ENCODE measurements at places on chromosomes 2 and 18.
A peak's percentile ranks its signal among the peaks of the same experiment; 100 is the strongest.

GRCh38 chr2:23283653-23284052 lies 101.3 kb upstream of the KLHL29 start:
- DNase-seq: no peak

GRCh38 chr2:99662761-99663341 lies 173.0 kb upstream of the REV1 start:
- no peak for DNase-seq

DNA sequence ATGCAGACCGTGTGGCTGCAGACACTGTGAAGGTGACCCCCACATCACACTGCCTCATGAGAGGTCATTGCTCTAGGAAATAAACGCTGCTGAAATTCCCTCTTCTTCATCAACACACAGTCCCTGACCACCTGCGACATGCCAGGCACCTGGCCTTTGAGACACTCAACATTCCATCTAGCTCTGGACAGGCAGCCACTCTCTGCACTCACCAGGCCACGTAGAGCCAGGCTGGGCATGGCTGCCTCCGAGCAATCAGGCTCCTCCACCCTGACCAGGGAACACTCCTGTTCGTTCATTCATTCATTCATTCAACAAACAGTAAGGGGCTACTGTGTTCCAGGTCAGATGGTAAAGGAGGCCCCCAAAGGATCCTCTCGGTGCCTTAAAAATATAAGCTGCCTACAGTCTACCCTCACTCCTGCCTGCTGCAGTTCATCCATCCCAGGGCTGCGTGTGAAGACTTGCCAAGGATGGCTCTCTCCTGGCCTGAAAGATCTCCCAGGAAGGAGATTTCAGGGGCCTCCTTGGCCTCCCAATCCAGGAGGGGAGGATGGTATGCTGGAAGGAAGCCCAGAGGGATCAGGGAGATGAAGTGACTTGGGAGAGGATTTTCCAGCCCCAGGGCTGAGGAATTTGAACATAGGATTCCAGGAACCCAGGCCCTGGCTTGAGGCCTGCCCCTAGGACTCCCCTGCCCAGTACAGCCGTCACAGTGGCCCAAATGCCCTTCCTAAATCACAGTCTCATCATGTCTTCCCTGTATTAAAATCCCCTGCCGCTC lies 66.7 kb downstream of the TNS1 start:
- DNase-seq: no peak

- DNase-seq: no peak
These were observed 58.6 kb downstream of the TSHZ1 start for GRCh38 chr18:75269124-75269680.

- DNase-seq: no peak
These were observed 50.0 kb downstream of the NAB1 start for GRCh38 chr2:190698895-190699294.

DNA sequence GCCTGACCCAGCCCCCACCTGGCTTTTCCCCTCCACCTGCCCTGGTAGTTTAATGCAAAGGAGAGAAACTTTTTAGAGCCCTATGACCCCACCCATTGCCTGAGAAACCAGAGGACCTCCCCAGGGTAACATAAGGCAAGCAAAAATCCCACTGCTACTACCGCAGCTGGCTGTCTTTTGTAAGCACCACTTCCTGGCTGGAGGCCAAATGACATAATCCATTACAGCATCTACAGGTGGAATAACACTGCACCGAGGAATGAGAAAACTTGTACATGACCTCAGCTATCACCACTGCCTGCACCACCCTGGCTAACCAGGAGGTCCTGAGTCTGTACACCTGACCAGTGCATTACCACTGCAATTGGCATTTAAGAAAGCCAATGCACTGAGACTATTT lies 149.6 kb upstream of the GALNT5 start:
- DNase-seq: no peak

- DNase-seq: no peak
These were observed 169.5 kb downstream of the HRH4 start for GRCh38 chr18:24629921-24630320.

DNA sequence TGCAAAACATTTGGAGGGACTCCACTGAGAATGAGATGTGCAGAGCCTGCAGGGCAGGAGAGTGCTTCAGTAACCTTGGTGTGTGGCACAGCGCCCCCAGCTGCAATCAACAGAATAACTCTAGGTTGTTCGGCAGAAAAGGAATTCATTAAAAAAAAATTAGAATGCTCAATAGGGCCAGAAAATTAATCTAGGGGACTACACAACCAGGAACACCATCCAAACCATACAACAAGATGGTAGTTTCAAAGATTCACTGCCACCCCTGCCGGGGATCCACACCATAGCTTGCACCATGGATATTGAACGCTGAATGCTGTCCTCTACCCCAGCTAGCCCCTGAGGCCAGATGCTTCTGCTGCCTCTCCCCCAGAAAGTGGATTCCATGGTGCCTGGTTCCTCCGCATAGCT lies 50.1 kb downstream of the THUMPD2 start:
- DNase-seq: peak; percentile 41

GRCh38 chr2:3597567-3597966 lies 2.7 kb downstream of the COLEC11 start:
- no peak for DNase-seq

GRCh38 chr2:205169464-205169863 lies 512.8 kb upstream of the NRP2 start:
- no peak for DNase-seq

GRCh38 chr18:67783196-67783946 lies 266.9 kb upstream of the DSEL start:
- no peak for DNase-seq

DNA sequence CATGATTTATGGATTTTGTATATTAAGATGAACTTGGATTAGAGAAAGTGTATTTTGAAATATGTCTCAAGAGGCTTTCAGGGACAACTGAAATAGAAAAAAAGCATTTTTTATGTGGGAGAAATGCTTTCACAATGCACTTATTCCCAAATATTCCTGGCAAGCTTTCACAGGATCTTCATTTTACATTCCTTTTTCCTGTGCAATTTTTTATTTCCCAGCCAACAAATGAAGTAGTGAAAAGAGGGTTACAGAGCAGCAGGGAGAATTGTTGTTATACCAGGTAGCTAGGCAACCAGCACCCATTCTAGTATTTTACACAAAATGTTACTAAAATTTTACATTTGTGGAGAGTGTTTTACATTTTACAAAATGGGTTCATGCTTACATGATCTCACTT lies 167.0 kb upstream of the RPRM start:
- no peak for DNase-seq

DNA sequence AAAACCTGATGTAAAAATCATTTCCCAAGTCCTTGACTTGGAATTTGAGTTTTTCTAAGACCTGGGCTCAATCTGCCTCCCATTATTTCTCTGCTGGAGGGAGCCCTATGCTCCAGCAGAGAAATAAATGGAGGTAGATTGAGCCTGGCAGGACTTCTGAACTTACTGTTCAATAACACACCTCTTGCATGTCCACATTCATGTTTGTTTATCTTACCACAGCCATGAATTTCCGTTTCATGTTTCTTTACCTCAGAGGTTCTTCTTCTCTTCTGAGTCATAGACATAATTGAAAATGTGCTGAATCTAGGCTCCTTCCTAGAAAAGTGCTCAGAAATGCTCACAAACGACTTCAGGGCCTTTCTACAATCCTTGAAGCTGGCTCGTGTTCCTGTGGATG lies 170.8 kb downstream of the PMAIP1 start:
- no peak for DNase-seq

- no peak for DNase-seq
These were observed 238.4 kb upstream of the CXCR4 start for GRCh38 chr2:136356125-136357006.

- DNase-seq: peak; percentile 16
These were observed 40.1 kb downstream of the RTN4 start for GRCh38 chr2:55010149-55010591.

- no peak for DNase-seq
These were observed 37.0 kb upstream of the TAF1B start for GRCh38 chr2:9806298-9806610.

DNA sequence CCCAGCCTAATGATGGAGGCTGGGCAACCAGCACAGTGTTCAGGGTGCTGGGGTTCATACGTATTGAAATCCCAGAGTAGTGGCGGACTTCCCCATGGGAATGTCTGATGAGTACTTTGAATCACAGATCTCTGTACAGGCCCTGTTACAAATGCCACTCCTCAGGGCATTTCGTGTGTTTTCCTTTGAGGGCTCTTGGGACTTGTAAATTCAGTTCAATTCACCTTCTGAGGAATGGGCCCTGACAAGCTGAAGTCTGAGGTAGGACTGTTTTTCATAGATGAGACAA lies 288 bp upstream of the RDH14 start:
- DNase-seq: no peak

DNA sequence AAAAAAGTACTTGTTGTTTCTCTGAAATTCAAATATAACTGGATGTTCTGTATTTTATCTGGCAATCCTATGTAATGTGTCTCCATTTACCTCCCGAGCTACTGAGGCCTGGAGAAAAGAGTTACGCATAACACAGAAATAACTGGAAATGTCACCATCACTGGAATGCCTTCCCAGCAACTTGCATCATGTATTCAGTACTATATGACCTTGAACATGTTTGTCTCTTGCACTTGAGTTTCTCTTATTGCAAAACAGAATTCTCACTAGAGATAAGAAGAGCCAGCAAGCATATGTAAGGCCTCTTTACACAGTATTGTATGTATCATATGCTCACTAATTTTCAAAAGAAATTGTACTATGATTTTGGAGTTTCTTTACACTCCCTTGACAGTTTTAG lies 99.6 kb upstream of the CTAGE1 start:
- DNase-seq: no peak

DNA sequence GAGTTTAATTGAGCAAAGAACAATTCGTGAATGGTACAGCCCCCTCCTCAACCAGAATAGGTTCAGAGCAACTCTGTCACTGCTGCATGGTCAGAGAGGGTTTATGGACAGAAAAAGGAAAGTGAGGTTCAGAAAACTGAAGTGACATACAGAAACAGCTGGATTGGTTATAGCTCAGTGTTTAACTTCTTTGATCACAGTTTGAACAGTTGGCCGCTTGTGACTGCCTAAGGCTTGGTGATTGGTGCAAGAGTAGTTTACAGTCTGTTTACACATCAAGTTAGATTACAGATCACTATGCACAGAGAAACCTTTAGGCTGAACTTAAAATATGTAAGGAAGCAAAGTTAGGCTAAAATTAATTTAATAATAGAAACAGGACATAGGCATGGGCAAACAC lies 459.2 kb downstream of the KCNJ3 start:
- no peak for DNase-seq

GRCh38 chr2:128797533-128797932 lies 478.9 kb upstream of the HS6ST1 start:
- no peak for DNase-seq

GRCh38 chr2:120347396-120348060 lies 1.6 kb downstream of the INHBB start:
- no peak for DNase-seq

DNA sequence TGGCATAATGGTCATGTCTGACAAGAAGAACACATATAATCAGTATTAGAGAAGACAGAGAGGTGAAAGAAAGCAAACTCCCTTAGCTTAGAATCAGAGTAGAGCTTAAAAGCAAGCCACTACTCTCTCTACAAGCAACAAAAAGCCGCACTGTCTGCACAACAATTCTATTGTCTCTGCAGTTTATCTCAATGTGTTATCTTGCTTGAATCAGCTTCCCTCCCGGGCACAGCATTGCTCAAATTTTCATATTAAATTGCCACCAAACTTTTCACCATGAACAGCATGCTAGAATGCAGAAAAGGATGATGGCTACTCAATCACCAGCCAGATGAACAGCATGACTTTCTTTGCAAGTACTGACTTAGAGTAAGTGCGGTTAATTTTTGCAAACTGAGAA lies 356.0 kb upstream of the KYNU start:
- no peak for DNase-seq

GRCh38 chr2:238277695-238278094 lies 10.7 kb downstream of the PER2 start:
- no peak for DNase-seq

GRCh38 chr2:85666435-85667316 lies 1.3 kb downstream of the SFTPB start:
- no peak for DNase-seq

GRCh38 chr2:127420039-127420864 lies 2.0 kb downstream of the PROC start:
- DNase-seq: no peak

GRCh38 chr2:29220506-29221270 lies 105.5 kb downstream of the CLIP4 start:
- DNase-seq: no peak

GRCh38 chr18:58535340-58536201 lies 93.3 kb downstream of the ALPK2 start:
- no peak for DNase-seq

GRCh38 chr2:43486603-43487002 lies 109.2 kb downstream of the THADA start:
- no peak for DNase-seq

DNA sequence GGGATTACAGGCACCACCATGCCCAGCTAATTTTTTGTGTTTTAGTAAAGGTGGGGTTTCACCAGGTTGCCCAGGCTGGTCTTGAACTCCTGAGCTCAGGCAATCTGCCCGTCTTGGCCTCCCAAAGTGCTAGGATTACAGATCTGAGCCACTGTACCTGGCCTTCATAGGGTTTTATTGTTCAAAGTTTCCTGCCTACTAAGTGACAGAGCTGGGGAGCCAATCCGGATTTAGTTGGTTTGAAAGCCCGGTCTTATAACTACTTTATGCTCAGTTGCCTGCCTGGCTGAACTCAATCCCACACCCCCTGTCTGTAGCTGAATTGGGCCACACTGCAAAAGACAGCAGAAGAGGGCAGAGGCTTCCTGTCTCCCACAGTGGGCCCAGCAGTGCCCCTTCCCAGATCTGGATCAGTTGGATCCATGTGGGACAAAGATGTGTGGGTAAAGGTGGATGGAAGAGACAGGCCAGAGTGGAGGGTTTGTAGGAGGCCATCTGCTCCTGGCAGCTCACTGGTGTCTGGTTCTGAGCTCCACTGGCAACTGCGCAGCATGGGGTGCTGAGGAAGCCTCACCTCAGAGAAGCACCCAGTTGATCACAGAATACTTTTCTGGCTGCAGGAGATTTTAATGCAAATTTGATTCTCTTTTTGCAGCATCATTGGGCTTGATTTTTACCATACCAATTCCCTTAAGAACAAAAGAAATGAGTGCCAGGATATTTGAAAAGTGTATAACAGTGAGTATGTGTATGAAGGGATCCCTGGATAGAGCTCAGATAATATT lies 144.9 kb downstream of the DDX1 start:
- DNase-seq: no peak
